ENCODE measurements at places on chromosomes 6 and 20. TPM values are rescaled to one million over a fixed set of nuclear protein-coding genes. Genes with fewer than 3 reads are reported as not detected.

SLC22A7 gene
- total RNA-seq: 0.23 TPM

LY6G6C gene
- total RNA-seq: not detected

PRKN gene
- 10.8 TPM for total RNA-seq

BNIP5 gene
- not detected for total RNA-seq

KATNA1 gene
- 20.3 TPM for total RNA-seq

SCRT2 gene
- 0.92 TPM for total RNA-seq

XKR7 gene
- 10.1 TPM for total RNA-seq

C2 gene
- total RNA-seq: 5.3 TPM

C6orf15 gene
- not detected for total RNA-seq

ERGIC3 gene
- 212 TPM for total RNA-seq

GRIK2 gene
- total RNA-seq: 139 TPM

SMLR1 gene
- total RNA-seq: not detected

ARHGAP18 gene
- 14.1 TPM for total RNA-seq

EDN1 gene
- total RNA-seq: 4.6 TPM

OR2J1 gene
- total RNA-seq: not detected

CTCFL gene
- total RNA-seq: 0.23 TPM

ZNF512B gene
- total RNA-seq: 18.0 TPM

CTNNBL1 gene
- total RNA-seq: 25.6 TPM

HLA-DQA2 gene
- not detected for total RNA-seq

BMP2 gene
- total RNA-seq: 6.7 TPM

FAM209B gene
- not detected for total RNA-seq

SLC17A3 gene
- total RNA-seq: not detected

TRIM15 gene
- total RNA-seq: not detected

MAP3K7 gene
- total RNA-seq: 45.4 TPM

HLA-DMA gene
- total RNA-seq: 0.46 TPM

SAMD3 gene
- total RNA-seq: 19.4 TPM

UNC5CL gene
- 0.23 TPM for total RNA-seq

C6orf58 gene
- 1.2 TPM for total RNA-seq

BTNL2 gene
- total RNA-seq: not detected

RNF144B gene
- 6.0 TPM for total RNA-seq

Measured in diencephalon (tissue), 1 donor.